ENCODE measurements at places on chromosomes 4 and X.

- DNase-seq = no peak
Observed at GRCh38 chr4:182649698-182650477, 267.3 kb downstream of the DCTD start.

GRCh38 chr4:94363136-94363655, 20.6 kb upstream of the HPGDS start:
- no peak for DNase-seq

DNA sequence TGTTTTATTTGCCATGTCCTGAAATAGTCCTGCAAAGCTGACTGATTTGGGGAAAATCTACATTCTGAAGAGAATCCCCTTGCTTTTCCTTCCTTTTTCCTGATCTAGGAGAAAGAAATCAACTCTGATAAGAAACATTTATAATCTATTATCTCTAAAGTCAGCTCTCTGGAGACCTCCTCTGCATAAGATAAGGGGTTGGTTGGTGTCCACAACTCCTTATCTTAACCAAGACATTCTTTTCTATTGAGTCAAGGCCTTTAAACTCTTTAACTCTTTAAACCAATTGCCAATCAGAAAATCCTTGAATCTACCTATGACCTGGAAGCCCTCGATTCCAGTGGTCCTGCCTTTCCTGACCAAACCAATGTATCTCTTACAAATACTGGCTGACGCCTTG, 373.6 kb upstream of the RASGEF1B start:
- DNase-seq = no peak

- DNase-seq = no peak
Observed at GRCh38 chr4:78878031-78878430, 61.2 kb downstream of the PAQR3 start.

- no peak for DNase-seq
Observed at GRCh38 chr4:52588771-52589591, 70.1 kb downstream of the USP46 start.

DNA sequence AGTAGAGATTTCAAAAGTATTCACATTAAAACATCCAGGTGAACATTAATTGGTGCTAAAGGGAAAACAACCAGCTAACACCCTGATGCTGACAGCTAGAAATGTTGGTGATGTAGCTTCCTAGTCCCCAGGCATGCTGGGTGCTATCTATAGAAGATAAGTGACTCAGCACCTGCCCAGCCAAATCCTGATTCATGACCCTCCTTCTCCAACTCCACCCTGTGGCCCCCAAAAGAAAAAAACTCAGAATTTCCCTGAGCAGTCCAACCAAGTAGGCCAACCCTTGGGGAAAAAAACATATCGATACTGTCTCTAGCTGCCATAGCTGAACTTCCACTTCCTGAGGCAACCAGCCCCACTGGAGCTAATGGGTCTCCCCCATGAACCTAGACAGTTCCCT, 197.6 kb upstream of the KLF3 start:
- DNase-seq = no peak

DNA sequence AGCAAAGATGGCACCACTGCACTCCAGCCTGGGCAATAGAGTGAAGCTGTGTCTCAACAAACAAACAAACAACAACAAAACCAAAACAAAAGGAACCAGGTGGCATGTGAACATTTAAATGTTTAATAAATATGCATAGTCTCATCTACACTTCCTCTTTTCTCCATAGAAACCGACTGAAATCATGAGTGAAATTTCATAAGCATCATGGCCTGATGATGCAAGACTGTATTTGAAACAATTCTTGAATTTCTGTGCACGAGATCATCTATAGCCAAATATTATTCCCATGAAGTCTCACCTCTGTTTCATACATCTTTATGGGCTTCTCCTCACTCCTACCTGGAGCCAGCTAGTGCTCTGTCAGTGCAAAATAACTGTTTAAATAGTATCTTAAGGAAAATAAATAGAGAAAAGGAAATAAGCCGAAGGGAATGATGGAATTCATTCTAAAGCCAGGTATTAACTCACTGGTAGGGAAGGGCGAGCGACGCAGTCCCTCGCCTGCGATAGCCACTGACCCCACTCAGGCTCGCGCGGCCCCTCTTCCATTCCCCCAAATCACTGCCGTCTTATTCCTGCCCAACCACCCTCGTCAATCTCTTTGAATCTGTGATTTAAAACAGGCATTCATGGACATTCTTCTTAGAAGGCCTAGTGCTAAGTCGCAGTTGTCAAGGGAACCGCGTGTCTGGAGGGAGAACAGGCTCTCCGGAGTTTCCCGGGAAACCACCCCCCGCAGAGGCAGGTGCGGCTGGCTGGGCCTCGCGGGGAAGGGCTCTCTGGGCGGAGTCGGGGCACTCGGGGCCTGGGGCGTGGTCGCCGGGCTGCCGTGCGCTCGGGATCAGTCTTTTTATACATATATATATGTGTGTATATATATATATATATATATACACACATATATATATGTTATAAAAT, 52.4 kb upstream of the TRIM2 start:
- DNase-seq = peak; percentile 87

DNA sequence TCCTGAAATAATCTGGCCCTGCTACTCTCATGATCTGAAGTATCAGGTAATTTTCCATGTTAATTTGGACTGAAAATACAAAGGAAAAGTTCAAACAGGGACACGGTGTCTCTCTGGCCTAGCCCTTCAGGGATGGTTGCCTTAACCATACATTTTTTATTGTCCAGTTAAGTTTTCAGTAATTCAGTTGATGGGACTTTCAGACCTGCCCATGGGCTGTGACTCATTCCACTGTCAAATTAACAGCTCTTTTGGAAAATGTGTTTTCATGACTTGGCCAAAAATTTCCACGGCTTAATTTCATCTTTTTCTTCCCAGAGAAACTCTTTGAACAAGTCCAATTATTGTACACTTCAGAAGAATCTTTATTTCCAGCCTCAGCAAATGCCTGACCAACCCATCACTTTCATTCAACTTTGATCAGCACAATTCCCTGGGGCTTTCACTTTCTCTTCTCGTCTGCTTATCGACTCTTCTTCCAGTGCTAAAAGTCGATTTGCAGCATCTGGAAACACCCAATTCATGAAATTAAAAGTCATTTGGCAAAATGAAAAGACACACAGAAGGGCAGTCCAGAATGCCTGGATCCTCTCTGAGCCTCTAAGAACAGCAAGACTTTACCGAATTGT, 293.9 kb downstream of the RAB28 start:
- no peak for DNase-seq

DNA sequence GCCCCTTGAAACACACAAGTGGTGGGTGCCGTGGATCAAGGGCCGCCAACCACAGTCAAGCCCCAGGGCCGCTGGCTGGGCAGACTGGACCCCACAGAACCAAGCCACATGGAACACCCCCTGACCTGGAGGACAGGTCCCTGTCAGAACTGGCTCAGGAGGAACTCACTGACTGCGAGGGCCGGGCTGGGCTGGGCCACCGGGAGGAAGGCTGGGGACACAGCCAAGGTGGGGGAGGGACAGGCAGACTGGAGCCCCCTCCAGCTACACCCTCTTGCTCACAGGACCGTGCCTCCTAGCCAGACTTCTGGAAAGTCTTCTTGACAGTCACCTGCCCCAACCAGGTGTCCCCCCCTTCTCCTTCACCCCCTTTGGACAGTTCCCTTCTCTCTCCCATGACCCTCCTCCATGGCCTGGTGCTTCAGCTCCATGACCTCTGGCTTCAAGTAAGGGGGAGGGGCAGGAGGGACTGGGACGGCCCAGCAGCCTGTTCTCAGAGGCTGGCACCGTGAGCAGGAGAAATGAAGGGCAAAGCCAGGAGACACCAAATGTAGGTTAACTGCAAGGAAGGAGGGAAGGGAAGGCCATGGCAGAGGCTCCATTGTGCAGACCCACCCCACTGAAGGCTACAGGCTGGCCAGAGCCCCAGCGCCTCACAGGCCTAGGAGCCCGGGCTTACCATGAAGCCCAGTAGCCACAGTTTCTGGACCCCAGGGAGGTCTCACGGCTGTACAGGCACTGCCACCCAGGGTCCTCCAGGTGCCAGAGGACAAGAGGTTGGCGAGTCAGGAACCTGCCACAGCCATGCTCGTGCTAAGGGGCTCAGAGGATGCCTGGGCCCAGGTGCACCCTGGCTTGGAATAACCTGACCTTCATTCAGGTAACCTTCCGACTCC, 22.6 kb upstream of the DUSP9 start:
- no peak for DNase-seq

GRCh38 chr4:55107054-55107453, 18.3 kb downstream of the KDR start:
- no peak for DNase-seq

DNA sequence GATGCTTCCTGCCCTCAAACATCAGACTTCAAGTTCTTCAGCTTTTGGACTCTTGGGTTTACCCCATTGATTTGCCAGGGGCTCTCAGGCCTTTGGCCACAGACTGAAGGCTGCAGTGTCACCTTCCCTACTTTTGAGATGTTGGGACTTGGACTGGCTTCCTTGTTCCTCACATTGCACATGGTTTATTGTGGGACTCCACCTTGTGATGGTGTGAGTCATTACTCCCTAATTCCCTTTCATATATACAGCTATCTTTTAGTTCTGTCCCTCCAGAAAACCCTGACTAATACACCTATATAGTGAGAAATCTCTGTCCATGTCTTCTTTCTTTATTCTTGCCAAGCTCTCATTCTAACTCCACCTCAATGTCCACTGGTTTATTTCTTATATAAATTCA, 736.9 kb upstream of the HS3ST1 start:
- DNase-seq = peak; percentile 13

DNA sequence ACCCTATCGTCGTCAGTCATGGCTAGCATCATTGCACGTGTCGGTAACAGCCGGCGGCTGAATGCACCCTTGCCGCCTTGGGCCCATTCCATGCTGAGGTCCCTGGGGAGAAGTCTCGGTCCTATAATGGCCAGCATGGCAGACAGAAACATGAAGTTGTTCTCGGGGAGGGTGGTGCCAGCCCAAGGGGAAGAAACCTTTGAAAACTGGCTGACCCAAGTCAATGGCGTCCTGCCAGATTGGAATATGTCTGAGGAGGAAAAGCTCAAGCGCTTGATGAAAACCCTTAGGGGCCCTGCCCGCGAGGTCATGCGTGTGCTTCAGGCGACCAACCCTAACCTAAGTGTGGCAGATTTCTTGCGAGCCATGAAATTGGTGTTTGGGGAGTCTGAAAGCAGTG, 1.6 kb downstream of the ZCCHC12 start:
- no peak for DNase-seq

DNA sequence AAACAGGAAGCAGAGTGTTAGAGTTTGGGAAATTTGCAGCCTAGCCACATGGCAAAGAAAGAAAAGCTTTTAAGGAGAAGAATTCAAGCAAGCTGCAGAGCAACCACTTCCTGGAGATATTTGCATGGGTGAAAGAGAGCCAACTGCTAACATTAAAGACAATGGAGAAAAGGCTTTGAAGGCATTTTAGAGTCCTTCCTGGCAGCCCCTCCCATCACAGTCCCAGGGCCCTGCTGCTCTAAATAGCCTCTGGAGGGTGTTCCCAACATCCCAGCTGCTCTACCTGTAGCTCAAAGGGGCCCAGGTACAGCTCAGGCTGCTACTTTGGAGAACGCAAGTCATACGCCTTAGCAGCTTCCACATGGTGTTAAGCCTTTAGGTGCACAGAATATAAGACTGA, 235.9 kb upstream of the FMR1 start:
- DNase-seq = no peak

GRCh38 chr4:181548873-181549575, 694.2 kb upstream of the TENM3 start:
- DNase-seq = no peak

GRCh38 chrX:43998374-43998773, 25.2 kb upstream of the NDP start:
- DNase-seq = no peak

GRCh38 chr4:146486565-146486964, 35.2 kb downstream of the SLC10A7 start:
- no peak for DNase-seq

DNA sequence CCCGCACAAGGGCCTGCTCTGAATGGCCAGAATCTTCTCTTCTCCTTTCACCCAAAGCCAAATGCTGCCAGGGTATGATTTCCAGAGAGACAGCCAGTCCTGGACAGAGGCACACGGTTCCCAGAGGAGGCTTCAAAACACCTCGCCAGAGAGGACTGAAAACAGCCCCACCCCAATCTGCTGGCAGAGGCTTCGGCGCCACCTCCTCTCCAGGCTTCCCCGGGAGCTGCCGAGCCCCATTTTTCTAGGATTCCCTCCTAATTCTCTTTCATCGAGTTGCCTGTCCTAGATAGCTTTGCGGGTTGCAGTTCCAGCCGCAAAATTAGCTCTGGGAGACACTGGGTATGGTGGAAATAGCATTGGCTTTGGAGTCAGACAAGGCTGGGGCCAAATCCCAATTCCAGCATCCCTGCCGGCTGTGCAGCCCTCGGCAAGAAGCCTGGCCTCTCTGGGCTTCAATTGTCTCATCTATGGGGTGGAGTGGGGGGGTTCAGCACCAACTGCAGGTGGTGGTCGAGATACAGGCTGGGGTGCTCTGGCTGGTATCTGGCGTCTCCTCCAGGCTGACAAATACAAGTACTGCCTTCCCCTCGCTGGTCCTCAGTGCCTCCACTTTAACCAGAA, 22.6 kb downstream of the PPP2R2C start:
- no peak for DNase-seq

Data from inflammatory macrophage treated with lipopolysaccharide for 1 hour (primary cell).